ENCODE measurements at places on chromosomes 13 and 19. TPM values are rescaled to one million over a fixed set of nuclear protein-coding genes. Genes with fewer than 3 reads are reported as not detected.

- no peak overlapping the region for H3K4me3 ChIP-seq
- H3K36me3 ChIP-seq = no peaks in the 10 kb centered on the region
- H3K27ac ChIP-seq = peak overlapping the region; percentile 99
- H3K4me1 ChIP-seq = peaks cover 78% of the 10 kb centered on the region
- H3K27me3 ChIP-seq = no peaks in the 10 kb centered on the region
- DNase-seq = peak; percentile 88
Measured at GRCh38 chr19:3404324-3405260, 38.2 kb downstream of the NFIC start.

DNA sequence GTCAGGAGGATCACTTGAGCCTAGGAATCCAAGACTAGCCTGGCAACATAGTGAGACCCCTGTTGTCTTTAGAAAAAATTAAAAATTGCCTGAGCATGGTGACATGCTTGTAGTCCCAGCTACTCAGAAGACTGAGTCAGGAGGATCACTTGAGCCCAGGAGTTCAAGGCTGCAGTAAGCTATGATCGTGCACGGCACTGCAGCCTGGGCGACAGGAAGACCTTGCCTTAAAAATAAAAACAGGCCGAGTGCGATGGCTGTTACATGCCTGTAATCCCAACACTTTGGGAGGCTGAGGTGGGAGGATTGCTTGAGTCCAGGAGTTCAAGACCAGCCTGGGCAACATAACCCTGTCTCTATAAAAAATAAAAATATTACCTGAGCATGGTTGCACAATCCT is 5.4 kb downstream of the HNRNPUL1 start:
- H3K36me3 ChIP-seq = peaks cover 71% of the 10 kb centered on the region
- DNase-seq = no peak
- peaks cover 22% of the 10 kb centered on the region for H3K4me1 ChIP-seq
- no peak overlapping the region for H3K27ac ChIP-seq
- H3K4me3 ChIP-seq = no peak overlapping the region
- H3K27me3 ChIP-seq = no peaks in the 10 kb centered on the region

The KCNJ14 gene
- 1.7 TPM for total RNA-seq

The SULT2A1 gene
- total RNA-seq = not detected

Data from thyroid gland (tissue), 4 donors.